ENCODE measurements at places on chromosomes 4 and X. TPM values are rescaled to one million over a fixed set of nuclear protein-coding genes. Genes with fewer than 3 reads are reported as not detected.
A peak's percentile ranks its signal among the peaks of the same experiment; 100 is the strongest.

Gene PRRG3
- total RNA-seq: not detected

- DNase-seq: no peak
These were observed 90.3 kb upstream of the TMEM150C start for GRCh38 chr4:82652062-82652461.

GRCh38 chr4:158729716-158730559 lies 6.7 kb upstream of the PPID start:
- peak; percentile 59 for DNase-seq

Gene RFC1
- total RNA-seq: 51.0 TPM

GRCh38 chr4:73897380-73898136 lies 28.4 kb downstream of the CXCL1 start:
- no peak for DNase-seq

DNA sequence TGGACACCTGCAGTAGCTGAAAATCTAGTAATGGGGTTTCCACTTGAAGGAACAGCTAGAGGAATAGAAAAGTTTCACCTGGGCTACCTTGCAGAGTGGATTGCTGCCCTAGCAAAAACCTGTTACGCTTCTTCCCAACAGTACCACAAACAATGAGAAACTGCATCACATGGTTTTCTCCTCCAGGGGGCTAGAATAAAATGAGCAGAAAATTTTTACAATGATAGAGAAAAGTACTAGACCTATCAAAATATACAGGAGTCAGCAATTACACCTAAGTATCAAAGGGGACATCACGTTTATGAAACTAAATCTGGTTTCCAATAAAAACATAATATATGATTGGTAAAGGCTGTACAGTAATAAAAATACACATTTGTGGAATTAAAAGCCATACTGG lies 423.1 kb upstream of the PITX2 start:
- DNase-seq: peak; percentile 18

- no peak for DNase-seq
These were observed 68.0 kb downstream of the N4BP2 start for GRCh38 chr4:40124690-40125089.

GRCh38 chr4:181908168-181908567 lies 335.0 kb upstream of the TENM3 start:
- no peak for DNase-seq

GRCh38 chr4:31148990-31149389 lies 428.8 kb downstream of the PCDH7 start:
- no peak for DNase-seq

Gene DUX4
- not detected for total RNA-seq

DNA sequence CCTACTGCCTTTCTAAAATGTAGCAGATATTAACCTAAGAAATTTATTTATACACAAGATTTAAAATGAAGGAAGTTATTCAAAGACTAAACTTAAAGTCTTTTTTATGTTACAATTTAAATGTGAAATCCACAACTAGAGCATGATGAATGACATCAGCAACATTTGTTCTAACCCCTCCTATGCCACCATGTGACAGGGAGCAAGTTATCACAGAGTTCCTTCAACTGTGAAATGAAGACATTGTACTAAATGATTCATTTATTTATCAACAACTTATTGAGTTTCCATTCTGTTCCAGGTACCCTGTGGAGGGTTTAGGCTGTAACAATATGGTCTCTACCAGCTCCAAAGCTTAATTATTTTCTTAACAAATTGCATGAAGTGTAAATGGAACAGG lies 76.9 kb downstream of the SLC39A8 start:
- no peak for DNase-seq

GRCh38 chrX:9845578-9845952 lies 59.3 kb downstream of the SHROOM2 start:
- DNase-seq: no peak

DNA sequence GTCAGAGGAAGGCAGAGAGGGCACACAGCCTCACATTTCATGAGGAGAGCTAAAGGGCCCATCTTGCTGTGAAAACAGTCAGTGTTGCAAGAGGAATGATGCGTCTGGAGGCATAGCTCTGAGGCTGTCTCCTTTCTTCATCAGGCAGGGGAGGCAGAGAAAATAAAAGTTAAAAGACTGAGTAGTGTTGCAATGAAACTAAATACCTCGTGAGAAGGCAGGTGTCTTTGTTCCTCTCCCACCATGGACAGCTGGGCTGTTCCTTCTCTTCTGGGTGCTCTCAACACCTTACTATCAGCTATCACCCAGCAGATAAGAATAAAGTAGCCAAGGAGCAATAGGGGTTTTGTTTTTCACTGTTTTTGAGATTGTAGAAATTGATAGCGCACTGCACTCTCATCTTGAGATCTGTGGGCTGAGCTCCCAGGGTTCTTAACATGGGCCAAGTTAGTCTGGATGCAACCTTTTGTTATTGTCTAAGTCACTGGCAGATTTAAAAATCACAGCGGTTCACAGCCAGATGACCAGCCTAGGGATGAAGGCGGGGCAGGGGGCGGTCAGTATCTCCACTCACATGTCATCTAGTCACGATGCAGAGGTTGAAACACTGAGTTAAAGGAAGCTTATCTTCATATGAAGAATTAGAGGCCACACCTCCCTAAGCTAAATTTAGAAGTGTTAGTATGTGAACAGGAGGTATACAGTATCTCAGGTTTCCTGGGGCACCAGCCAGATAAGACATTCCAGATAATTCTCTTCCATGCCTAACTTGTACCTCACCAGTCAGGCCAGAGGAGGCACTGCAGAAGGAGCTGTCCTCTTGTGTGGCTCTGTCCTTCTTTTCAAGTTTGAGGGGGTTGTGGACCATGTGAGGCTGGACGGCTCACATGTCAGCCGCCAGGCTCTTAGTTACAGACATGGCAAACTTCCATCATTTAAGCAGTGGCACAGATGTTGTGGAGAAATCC lies 36.9 kb downstream of the PARM1 start:
- DNase-seq: no peak

Gene GATA1
- not detected for total RNA-seq

- DNase-seq: no peak
These were observed 103.1 kb upstream of the UGT8 start for GRCh38 chr4:114495471-114495928.

- no peak for DNase-seq
These were observed 64.3 kb downstream of the TAPT1 start for GRCh38 chr4:16161851-16162408.

Gene NALF2
- 3.2 TPM for total RNA-seq

GRCh38 chrX:3280706-3281105 lies 65.7 kb downstream of the MXRA5 start:
- no peak for DNase-seq

DNA sequence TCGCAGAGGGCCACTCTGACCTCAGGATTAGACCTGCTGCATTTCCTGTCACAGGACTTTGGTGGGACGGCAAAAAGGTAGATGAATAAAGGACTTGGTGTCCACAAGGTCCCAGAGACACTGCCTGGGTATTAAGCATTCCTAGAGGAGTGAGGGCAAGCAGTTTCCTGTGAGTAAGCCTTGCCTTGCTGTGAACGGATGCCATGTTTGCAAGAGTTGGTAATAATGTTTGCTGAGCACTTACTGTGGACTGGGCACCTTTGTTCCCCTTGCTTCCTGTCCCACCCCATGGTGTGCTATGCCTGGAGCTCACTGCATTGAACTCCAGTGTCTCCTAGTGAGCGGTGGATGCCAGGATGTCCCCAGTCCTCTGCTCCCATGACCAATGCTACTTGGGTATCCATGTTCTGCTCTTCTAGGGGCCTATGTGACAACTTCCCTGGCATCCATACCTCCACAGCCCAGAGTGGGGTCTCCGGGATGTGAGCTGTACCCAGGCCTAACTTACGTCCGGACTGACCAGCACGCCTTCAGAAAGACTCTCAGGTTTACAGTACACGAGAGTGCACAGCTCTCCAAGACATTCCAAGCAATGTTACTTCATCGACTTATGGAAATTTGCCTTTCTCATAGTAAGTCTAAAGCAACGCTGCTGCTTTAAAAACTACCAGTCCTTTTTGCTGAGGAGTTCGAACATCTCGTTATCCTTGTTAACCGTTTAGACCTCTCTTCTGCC lies 95.5 kb upstream of the MSX1 start:
- DNase-seq: no peak

Gene INPP4B
- 15.7 TPM for total RNA-seq

- DNase-seq: peak; percentile 64
These were observed 1.1 kb upstream of the TLR3 start for GRCh38 chr4:186067757-186068385.

Data from Caki2 (cell line).